Stimulated activated CD8-positive, alpha-beta memory T cell treated with anti-CD3 and anti-CD28 coated beads, Interleukin-2, amount 100 ng/mL, for 1 hour (primary cell): ENCODE measurements at places on chromosomes 3 and 15.
A peak's percentile ranks its signal among the peaks of the same experiment; 100 is the strongest.

DNA sequence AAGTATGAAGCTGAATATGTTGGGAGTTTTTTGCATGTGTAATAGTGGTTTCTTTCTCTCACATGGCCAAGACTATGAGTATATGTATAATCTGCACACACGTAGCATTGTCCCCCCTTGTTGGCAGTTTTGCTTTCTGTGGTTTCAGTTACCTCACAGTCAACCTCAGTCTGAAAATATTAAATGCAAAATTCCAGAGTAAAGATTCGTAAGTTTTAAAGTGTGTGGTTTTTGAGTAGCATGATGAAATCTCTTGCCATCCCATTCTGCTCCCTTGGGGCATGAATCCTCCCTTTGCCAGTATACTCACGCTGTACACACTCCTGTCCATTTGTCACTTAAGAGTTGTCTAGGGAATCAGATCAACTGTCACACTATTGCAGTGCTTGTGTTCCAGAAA, 742.0 kb upstream of the CCDC54 start:
- DNase-seq: no peak

GRCh38 chr3:183807209-183807728, 18.1 kb downstream of the MAP6D1 start:
- no peak for DNase-seq

GRCh38 chr3:129555153-129555550, 12.2 kb downstream of the H1-8 start:
- DNase-seq: no peak

- DNase-seq: no peak
These were observed 8.9 kb upstream of the CSPG4 start for GRCh38 chr15:75721480-75721922.

DNA sequence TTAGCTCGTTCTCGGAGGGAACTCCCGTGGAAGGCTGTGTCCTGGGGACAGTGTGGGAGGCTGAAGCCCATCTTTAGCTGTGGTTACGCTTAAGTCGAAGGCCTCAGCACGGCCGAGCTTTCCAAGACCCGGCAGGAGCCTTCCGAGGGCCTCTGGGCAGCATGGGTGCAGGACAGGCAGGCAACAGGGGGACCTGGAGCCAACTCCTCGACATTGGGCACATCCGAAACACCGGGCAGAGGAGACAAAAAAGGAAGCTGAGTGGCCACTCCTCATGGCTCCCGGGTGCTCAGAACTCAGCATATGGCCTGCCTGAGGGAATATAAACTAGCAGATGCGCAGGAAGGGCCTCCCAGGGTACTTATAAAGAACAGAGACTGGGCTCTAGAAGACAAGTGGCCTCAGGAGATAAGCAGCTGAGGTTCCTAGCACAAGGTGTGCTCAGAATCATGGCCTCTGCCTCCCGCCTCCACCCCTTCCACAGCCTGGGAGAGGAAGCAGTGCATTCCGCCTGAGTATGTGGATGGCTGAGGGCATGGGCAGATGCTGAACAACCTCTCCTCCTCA, 34.1 kb downstream of the ABTB1 start:
- DNase-seq: no peak

- DNase-seq: no peak
These were observed 64.3 kb downstream of the LEO1 start for GRCh38 chr15:51907136-51907862.

DNA sequence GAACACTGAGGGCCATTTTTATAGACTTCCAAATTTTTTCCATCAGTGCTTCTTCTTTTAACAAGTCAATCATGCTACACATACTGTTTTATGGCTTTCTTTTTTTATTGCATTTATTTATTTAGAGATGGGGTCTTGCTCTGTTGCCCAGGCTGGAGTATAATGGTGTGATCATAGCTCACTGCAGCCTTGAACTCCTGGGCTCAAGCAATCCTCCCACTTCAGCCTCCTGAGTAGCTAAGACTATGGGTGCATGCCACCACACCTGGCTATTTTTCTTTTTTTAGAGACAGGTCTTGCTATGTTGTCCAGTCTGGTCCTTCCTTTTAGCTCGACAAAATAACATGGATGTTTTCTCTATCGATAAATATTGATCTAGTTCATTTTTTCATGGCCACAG, 425.8 kb upstream of the WNT5A start:
- DNase-seq: no peak

DNA sequence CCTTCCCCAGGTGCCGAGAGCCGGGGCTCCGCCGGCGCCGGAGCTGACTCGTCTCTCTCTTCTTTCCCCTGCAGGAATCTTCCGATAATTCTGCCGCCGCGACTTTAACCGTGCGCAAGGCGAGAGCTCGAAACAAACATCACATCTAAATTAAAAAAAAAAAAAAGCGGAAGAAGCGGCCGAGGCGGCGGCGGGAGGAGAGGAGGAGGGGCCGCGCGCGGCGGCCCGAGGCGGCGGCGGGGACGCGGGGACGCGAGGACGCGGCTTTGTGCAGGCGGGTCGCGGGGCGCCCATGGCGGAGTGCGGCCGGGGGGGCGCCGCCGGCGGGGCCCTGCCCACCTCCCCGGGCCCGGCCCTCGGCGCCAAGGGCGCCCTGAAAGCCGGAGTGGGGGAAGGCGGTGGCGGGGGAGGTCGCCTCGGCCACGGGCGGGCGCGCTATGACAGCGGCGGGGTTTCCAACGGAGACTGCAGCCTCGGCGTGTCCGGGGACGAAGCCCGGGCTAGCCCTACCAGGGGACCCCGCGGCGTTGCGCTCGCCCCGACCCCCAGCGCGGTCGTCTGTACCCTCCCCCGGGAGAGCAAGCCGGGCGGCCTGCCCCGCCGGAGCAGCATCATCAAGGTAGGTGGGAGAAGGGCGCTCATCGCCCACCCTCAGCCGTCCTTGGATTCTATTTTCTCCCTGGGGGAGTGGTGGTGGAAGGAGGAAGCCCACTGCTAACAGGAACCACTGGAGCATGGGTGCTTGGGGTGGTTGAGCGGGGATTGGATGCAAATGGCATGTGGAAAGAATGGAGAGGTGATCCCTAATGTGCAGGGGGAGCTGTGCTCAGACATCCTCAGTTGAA, at the start of gene PLCL2:
PLCL2 (plus strand) TSS at position 208 of the 845 bp plus-strand sequence; CDS start at position 293, 85 bp downstream.
- DNase-seq: peak; percentile 51

GRCh38 chr3:160893207-160893606, 137.2 kb downstream of the PPM1L start:
- no peak for DNase-seq

DNA sequence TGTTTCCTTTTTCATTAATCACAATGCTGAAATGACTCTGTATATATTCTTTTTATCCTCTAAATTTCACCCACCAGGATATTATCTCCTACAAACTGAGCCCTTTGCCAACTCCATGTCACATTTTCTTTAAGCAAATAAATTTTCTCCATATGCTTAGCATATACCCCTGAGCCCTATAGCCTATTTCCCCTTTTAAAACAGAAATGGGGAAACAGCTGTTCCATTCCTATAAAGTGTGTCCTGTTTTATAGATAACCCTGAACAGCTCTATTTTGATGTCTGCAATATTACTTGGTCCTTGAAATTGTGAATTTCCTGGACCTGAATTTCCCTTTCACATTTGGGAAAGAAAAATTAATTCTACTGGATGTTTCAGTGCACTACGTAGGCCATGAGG, 15.6 kb upstream of the FILIP1L start:
- DNase-seq: no peak

DNA sequence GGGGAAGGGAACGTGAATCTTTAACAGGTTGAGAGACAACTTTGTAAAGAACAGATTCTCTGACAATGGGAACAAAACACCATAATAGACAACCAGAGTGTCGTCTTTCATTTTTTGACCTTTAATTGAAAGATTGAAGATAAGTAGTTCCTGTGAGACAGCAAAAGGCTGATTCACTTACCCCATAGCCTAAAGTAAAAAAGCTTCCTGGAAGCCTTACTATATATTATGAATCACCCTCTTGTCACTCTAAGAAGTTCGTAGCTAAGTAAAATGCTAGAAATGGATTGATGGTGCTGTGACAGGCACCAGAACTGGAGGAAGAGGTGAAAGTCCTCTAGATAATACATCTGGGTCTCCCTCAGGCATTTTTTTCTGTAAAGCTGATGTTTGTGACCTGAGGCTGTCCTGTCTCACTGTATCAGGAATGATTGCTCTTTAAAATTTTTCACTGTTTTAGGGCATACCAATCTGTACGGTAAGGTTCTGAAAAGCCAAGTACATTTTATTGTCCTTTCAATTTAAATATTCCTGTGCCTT, 824.6 kb upstream of the SEMA6D start:
- DNase-seq: no peak

- no peak for DNase-seq
These were observed at the start of gene LIPC for GRCh38 chr15:58431221-58432149. TSS of gene LIPC (plus strand) at chr15:58431991. CDS start at chr15:58432033, 42 bp downstream.

- DNase-seq: no peak
These were observed 67.3 kb upstream of the GLCE start for GRCh38 chr15:69093127-69093526.

GRCh38 chr15:101188637-101189408, 63.0 kb downstream of the CHSY1 start:
- DNase-seq: no peak

GRCh38 chr15:85741021-85741421, 53.7 kb downstream of the KLHL25 start:
- no peak for DNase-seq

DNA sequence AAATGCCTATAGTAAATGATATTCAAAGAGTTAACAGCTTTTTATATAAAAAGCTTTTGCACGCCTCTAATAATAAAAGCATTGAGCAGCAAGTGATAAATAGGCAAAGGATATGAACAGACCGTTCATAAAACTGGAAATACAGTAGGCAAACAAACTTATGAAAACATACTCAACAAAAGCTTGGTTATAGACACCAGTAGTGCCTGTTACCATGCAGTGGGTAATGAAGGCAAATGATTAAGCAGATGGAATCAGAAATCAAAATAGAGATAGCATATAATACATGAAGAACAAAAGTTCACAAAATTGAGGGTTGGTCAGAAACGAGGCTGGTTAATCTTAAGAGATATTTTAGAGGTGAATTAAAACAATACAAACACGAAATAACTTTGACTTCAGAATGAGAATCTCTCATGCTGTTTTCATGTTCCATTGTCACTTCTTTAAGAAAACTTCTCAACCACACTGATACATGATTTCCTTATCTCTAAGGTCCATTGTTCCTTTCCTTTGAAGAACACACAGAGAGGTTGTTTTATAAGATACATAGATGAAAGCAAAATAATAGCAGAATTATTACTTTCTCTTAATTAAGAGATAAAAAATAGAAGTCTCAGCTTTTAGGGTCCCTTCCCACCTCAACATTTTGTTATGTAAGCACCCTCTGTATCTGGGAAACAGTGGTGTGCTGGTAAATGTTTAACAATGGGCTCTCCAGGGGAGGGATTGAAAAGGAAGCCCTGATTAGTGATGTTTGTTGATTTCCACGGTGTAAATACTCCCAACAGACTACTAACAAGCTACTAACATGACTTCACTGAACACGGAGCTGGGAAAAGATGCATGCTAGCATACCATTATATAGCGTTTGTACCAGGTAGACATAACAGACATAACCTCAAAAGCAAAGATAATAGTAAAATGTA, 12.6 kb downstream of the RASGRP1 start:
- no peak for DNase-seq
